Hematopoietic multipotent progenitor cell treated with erythropoietin and hydrocortisone succinate and interleukin-3 and kit ligand, for 4 days (in vitro differentiated cells): ENCODE measurements at places on chromosomes 7 and 10.
A peak's percentile ranks its signal among the peaks of the same experiment; 100 is the strongest.

DNA sequence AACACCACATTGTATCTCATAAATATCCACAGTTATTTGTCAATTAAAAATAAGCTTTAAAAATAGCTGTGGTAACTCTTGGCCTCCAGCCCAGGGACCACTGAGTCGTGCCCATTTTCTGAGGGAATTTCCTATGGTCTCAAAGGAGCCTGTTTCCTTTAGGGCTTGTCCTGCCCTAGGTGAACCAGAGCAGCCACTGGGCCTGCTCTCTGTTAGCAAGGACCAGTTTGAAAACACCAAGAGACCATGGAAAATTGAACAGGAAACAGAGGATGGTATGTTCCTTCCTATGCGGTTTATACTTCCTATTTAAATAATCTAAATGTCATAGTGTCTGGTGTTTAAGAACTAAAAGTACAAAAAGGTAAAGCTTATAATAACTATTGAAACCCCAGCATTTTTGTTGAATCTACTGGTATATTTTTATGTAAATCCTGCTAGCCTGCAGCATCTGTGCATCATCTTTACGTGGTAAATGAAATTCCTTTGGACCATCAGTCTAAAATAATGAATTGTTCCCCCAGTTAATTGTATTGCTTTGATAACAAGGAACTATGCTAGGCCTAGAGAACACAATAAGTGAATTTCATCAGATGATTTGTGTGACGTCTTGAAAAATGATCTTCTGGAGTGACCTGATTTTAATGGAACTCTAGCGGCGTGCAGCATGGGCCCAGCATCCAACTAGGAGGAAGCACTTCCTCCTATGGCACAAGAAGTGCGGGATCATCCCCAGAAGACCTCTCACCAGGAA lies 333.7 kb downstream of the GFRA1 start:
- peak; percentile 4 for DNase-seq

GRCh38 chr10:7485244-7485556 lies 74.4 kb upstream of the SFMBT2 start:
- DNase-seq: no peak

GRCh38 chr7:22618528-22618927 lies 108.5 kb upstream of the IL6 start:
- no peak for DNase-seq

GRCh38 chr10:31120392-31120791 lies 88.7 kb upstream of the ZNF438 start:
- no peak for DNase-seq

DNA sequence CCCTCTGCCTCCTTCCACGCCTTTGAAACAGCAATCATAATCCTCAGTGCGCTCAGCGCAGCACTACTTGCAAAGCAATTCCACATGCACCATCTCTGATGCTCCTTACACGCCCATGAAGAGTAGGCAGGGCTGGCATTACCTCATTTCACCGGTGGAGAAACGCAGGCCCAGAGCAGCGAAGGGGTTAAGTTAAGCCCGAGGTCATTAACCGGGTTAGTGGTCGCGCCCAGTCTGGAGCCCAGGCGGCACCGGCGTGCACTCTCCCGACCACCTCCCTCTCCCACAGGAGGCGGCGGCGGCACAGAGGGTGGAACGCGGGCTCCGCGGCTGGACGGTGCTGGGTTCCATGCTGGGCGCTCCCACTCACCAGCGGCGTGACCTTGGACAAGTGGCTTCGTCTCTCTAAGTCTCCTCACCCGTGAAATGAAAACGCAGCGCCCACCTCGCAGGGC lies 515 bp downstream of the FASTK start:
- DNase-seq: peak; percentile 62

GRCh38 chr7:19489162-19489820 lies 219.5 kb downstream of the POLR1F start:
- no peak for DNase-seq

DNA sequence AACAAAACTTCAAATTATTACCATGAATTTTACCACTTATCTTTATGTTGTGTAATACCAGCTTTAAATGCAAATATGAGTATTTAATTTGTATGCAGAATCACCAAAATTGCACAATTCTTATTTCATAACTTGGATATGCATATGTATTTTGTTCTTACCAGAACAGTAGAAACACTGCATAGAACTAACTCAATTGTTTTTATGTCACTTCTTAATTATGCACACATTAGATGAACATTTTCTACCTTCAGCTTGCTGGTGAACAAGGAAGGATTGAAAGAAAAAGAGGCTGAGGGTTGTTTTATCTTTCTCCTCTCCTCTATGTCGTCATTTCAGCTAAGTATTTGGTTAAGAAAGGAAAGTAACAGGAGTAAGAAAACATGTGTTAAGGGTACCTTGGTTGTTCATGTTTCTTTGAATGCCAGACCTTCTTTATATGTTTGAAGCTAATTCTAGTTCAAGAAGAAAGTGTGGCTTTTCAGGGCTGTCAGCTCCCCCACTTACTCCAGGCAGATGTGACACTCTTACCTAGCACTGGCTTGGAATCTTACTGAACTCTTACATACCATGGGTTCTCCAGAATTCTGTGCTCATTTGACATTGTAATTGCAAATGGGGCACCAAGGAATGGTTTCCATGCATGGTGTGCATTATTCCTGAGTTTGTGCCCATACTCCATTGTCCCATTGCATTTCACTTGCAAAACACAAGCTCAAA lies 148.5 kb downstream of the TSPAN12 start:
- DNase-seq: no peak

GRCh38 chr7:117225536-117225935 lies 97.3 kb downstream of the WNT2 start:
- no peak for DNase-seq

DNA sequence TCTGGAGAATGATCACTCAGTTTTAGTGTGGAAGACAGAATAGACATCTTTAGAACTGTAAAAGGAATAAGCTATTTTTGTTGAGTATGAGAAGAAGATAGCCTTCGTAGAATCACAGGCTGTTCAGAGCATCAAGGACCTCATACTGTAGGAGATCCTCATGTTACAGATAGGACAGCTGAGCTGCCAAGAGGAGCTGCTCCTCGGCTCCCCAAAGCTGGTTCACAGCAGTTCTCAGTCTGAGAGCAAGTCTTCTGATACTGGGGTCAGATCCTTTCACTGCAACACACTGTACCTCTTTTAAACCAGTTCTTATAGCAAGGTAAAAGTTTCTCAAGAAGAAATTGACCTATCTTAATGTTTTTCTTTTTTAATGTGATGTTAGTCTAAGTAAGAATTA lies 17.1 kb downstream of the CCNY start:
- DNase-seq: no peak

DNA sequence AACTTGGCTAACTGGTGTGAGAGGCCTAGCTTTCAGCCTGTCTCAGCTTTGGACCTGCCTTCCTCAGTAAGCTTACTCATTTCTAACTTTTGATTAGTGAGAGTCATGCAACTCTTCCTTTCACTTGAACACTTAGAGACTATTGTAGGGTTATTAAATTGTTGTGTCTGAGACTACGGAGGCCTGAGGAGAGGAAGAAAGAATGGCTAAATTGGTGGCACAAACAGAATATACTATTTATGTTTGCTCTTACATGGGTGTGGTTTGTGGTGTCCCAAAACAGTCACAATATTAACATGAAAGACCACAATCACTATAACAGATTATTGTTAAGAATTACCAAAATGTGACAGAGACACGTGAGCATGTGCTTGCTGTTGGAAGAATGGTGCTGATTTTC lies 82.1 kb downstream of the TRIM24 start:
- DNase-seq: no peak

GRCh38 chr7:69364813-69365643 lies 233.2 kb upstream of the AUTS2 start:
- no peak for DNase-seq

- no peak for DNase-seq
These were observed 124.4 kb downstream of the PIP4K2A start for GRCh38 chr10:22589851-22590514.

- peak; percentile 35 for DNase-seq
These were observed 102.0 kb upstream of the FAM20C start for GRCh38 chr7:90111-91063.

DNA sequence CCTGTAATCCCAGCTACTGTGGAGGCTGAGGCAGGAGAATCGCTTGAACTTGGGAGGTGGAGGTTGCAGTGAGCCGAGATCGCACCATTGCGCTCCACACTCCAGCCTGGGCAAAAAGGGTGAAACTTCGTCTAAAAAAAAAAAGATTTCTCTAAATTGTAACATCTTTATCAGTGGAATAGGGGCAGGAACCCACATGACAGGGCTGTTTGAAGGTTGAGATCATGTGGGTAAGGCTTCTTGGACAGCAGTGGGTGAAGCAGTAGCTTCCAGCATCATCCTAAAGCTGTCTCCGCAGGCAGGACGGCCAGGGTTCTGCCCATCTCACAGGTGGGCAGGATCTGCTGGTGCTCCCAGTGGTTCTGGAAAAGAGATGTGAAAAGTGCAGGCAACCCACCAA lies 37.9 kb upstream of the SEPHS1 start:
- DNase-seq: no peak

DNA sequence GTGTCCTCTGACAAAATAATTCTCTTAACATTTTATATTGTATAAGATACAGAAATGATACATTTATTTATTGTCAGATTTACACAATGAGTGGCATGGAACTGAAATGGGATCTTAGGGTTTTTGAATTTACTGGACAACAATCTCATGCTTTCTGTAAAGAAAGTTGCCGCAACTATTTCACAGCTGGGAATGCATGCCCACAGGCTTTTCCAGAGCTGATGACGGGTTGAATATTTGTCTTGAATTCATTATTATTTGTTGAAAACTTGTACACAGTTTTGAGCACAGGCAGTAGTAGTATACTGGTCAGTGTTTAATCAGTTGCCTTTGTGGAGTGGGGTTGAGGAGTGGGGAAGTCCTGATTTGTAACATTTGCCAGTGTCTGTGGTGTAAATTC lies 20.5 kb upstream of the MRC1 start:
- no peak for DNase-seq

GRCh38 chr10:62709200-62709599 lies 95.3 kb upstream of the ADO start:
- no peak for DNase-seq

- DNase-seq: no peak
These were observed 27.3 kb downstream of the POU6F2 start for GRCh38 chr7:39005036-39005435.

DNA sequence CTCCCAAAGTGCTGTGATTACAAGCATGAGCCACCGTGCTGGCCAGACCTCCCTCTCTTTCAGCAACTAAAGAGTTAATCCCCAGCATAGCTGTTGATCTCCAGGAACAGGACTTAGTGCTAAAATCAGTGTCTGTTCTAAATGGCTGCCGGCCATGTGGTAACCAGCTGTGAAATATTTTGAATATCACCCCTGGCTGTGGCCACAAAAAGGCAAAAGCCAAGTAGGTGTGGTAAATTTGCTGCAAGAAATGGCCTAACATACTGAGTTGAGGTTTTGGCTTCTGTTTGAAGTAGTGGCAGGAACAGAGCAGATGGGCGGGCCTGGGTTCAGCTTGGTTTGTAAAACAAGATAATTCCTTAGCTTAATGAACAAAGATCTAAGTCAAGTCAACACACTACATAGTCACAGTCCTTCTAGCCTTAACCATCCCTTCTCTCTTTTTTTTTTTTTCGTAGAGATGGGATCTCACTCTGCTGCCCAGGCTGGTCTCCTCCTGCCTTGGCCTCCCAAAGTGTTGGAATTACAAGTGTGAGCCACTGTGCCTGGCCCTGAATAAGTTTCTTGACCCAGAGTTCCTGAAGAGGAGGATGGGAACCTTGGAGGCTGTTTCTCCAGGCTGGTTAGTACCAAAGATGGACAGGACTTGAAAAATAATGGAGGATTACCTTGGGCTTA lies 22.7 kb upstream of the AGFG2 start:
- peak; percentile 95 for DNase-seq

- DNase-seq: no peak
These were observed 211.6 kb upstream of the SP8 start for GRCh38 chr7:20998309-20998708.

GRCh38 chr10:10642751-10643150 lies 374.9 kb upstream of the CELF2 start:
- peak; percentile 5 for DNase-seq

GRCh38 chr10:120980279-120981255 lies 129.4 kb downstream of the WDR11 start:
- no peak for DNase-seq

DNA sequence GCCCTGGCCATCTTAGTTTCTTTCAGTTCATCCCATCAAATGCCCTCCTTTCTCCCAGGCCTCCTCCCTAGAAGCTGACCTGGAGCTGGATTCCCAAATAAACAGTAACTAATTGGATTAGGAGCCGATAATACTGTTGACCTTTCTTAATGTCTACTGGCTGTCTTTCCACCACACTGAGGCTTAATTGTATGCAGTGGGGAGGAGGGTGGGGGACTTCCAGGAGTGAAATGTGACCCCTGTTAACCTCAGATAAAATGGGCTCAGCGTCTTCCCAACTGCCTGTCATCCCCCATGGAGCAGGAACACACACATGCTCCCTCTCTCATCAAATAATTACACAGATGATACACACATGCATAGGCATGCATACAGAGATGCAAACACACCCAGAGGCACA lies 53.7 kb upstream of the LBX1 start:
- DNase-seq: no peak

- DNase-seq: peak; percentile 32
These were observed 42.7 kb downstream of the ZNF438 start for GRCh38 chr10:30988831-30989435.

- DNase-seq: no peak
These were observed 6.8 kb upstream of the CDK6 start for GRCh38 chr7:92843034-92843760.

DNA sequence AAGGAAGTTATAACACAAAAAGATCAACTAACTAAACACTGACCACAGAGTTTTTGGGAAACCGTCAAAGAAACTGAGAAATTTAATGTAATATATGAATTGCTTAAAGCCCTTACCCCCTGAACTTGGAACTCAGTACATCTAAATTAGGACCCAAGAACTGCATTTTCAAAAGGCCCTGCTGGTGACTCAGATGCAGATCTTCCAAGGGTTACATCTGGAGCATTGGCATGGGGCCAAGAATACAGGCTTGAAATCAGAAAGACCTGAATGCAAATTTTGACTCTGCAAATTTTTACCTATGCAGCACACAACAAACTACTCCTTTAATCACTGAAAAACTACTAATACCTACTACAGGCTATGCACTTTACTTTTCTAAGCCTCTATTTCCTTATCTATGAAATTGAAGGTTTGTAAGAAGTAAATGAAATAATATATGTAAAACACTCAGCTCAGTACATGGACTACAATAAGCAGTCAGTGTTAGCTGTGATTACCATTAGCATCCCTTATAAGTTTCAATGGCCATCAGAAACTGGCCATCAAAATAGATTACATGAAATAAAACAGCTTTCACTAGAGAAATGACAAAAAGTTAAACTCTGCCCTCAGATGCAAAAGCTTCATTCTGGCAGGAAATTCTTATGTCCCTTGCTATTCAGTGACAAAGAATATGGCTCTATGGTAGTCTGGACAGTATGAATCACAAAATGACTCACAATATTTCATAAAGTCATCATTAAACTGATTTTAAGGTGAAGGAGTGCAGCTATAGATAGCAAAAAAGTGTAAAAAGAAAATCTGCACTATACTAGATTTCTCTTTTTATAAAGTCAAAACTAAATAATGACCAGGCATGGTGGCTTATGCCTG lies 43.6 kb downstream of the NSUN6 start:
- DNase-seq: peak; percentile 54

- no peak for DNase-seq
These were observed 147.3 kb downstream of the MGMT start for GRCh38 chr10:129614341-129614740.
